ENCODE measurements at places on chromosomes 2 and 18.

- no peak for DNase-seq
Observed at GRCh38 chr18:35484034-35484433, 13.7 kb downstream of the INO80C start.

DNA sequence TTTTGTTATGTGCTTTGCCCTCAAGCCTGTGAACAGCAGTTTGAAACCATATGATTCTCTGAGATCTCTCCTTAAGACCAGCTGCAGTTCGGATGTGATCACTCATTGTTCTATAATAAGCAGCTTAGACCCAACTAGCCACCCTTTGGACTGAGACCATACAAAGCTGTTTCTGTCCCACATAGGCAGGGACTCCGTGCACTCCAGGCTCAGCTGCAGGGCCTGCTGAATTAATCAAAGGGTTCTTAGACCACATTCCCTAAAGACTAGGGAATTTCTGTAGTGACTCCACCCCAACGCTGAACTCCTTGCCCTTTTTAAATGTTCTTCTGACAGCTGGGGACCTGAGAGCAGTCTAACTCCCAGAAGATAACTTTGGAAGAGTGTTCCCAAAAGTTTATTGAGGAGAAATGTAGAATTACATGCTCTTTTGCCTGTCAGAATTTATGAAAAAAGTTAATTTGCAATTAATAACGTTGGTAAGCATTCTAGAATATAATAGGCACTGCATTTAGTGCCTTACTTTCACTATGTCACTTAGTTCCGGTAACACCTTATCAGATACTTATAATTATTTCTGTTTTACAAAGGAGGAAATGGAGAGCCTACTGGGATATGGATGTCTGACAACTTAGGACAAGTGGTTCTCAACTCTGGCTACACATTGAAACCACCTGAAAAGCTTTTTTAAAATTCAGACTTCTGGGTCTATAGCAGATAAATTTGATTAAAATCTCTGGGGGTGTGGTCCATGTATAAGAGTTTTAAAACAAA is 42.3 kb downstream of the GULP1 start:
- no peak for DNase-seq

DNA sequence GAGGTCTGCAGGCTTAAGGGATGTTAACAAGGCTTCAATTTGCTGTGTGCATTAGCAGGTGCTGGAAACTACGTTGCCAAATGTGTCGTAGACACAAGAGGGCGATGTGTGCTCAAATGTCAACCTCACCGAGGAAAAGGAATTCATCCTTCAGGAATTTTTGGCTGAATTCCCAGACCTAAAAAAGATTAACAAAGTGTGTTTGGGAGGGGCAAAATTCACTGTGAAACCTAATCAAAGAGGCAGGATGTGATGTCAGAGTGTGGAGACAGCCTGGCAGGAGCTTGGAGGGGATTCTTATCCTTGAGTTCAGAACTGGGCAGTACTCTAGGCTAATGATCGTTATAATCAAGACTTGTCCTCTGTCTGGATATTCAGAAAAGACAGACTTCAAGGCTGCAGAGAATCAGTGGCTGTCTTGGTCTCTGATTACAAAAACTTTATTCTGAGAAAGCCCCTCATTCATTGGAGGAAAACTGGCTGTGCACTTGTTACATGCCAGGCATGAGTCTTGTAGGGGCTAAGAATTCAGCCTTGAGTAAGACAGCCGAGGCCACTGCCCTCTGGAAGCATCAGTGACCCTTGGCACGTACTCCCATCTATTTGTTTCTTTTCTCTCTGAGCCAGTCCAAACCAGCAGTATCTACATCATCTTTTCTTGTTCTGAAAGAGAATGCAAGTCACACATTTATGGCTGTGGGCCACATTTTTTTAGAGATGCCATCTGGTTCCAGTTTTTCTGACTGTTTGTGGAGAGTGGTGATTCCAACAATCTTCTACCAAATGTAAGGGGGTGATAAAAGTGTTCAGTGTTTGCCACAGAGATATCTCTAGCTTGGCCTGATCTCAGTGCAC is 18.7 kb upstream of the SCYGR1 start:
- peak; percentile 97 for DNase-seq

GRCh38 chr2:153871231-153872221 is at the start of gene GALNT13:
Gene GALNT13 (plus strand): TSS chr2:153871922.
- peak; percentile 71 for DNase-seq

DNA sequence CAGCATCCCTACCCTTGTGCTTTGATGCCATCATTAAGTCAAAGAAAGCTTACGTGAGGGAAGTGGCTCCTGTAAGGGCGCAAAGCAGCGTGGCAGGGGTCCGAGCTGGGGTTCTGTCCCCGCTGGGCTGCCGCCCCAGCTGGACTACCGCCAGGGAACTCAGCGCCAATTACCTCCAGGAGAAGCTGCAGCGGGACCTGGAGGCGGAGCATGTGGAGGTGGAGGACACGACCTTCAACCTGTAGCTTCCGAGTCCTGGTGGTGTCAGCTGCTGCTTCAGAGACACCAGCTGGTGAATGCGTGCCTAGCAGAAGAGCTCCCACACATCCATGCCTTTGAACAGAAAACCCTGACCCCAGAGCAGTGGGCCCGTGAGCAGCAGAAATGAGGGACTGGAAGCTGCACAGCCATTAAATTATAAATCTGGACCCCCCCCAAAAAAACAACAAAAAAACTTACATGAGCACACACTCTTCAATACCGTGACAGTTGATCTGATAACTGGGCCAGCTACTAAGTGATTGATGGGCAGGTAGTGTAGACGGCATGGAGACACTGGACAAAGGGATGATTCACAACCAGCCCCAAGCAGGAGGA is 20.1 kb upstream of the YES1 start:
- no peak for DNase-seq

- no peak for DNase-seq
Observed at GRCh38 chr18:22872900-22873537, 60.1 kb upstream of the RBBP8 start.
